ENCODE measurements at places on chromosomes 4 and X.

DNA sequence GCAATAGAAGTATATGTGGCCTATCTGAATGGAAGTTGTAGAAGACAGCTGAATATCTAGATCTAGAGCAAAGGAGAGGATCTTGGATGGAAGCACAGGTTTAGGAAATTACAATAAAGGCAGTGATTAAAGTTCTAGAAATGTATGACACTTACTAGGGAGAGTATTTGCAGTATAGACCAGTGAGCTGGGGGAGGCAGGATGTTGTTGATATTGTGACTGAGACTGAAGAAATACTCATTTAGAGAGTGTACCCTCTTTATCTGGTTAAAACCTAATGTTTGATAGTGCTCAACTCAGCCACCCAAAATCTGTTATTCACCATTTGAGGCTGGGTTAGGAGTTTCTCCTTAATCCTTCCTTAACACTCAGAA is 439.5 kb downstream of the GRXCR1 start:
- no peak for DNase-seq

DNA sequence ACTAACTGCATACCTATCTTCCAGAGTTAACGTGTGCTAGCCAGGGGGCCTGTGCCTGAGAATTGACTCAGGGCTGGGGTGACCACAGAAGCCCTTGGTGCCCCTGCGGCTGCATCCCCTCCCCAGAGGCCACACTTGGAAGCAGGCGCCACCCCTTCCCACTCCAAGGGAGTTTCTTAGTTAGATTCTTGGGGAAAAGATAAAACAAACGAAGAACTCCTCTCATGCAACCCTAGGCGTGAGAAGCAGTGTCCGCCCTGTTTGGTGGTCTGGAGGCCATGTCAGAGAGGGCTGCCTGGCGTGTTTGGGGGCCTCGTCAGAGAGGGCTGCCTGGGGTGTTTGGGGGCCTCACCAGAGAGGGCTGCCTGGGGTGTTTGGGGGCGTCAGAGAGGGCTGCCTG is 50.3 kb upstream of the HGFAC start:
- no peak for DNase-seq

GRCh38 chr4:306551-306961 is 1.3 kb upstream of the ZNF732 start:
- DNase-seq: no peak

- DNase-seq: no peak
Measured at GRCh38 chrX:47446971-47447370, 36.1 kb downstream of the ZNF41 start.
